ENCODE measurements at places on chromosomes 2 and 18. TPM values are rescaled to one million over a fixed set of nuclear protein-coding genes. Genes with fewer than 3 reads are reported as not detected.

The MC4R gene
- not detected for total RNA-seq

DNA sequence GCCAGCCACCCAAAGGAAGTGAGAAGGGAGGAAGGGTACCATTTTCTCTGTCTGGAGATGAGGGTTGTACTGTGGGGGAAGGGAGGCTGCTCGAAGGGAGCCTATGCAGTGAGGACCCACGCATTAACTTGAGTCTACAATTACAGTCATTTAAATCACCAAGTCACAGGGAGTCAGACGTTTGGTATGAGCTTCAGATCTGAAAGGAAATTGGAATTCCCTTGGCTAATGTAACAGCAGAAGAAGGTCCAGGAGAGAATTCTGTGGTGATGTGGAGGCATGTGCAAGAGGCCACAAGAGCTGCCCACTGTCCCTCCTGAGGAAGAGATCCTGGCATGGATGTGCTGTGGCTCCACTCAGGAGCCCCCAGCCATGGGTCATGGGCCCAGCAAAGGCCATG lies 22.5 kb downstream of the DAPL1 start:
- DNase-seq = no peak

The ALPP gene
- total RNA-seq = not detected

The COL3A1 gene
- 8,171 TPM for total RNA-seq

The SPDYA gene
- total RNA-seq = 1.2 TPM

- DNase-seq = no peak
Measured at GRCh38 chr18:58102018-58102417, 58.0 kb downstream of the NEDD4L start.

The TXNDC2 gene
- total RNA-seq = 0.11 TPM

- no peak for DNase-seq
Measured at GRCh38 chr2:136932700-136933099, 167.4 kb downstream of the THSD7B start.

DNA sequence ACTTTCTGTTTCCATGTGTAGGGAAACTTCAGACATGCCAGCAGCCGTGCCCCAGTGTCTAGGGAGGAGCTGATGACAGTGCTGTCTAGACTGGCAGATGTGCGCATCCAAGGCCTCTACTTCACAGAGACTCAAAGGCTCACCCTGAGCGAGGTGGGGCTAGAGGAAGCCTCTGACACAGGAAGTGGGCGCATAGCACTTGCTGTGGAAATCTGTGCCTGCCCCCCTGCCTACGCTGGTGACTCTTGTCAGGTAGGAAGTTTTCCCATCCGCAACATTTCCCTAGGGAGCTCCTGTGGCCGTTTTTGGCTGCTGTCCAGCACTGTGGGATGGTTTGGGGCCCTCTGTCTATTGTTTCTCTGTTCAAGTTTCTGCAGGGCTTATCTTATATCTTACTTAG lies 143.1 kb upstream of the TTC39C start:
- no peak for DNase-seq

The FOXI3 gene
- not detected for total RNA-seq

DNA sequence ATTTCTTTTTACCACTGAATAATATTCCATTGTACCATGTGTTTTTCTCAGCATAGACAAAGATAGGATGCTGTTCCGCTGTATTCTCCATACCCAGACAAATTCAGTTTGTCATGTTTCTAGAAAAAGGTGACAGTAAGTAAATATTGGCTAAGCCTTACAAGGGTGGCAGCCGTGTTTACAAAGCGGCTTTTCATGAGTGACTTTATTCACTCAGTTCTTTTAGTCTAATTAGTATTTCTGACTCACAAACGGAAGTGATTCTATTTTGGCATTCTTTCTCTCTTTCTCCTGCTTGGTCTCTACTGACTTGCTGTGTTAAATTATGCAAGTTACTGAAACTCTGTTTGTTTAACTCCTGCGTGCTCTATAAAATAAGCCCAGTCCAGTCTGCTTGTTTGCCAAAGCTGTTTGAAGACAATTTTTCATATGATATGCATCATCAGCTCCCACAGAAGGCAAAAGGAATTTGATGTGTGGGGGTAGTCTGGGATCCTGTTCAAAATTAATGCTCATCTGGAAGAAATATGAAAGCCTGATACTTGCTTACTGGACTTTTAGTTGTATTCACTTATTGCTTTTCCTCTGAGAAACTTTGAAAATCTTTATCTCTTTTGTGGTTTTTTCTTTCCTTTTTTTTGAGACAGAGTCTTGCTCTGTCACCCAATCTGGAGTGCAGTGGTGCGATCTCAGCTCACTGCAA lies 2.3 kb upstream of the PLEKHH2 start:
- DNase-seq = no peak

The TRIM54 gene
- total RNA-seq = not detected

GRCh38 chr2:168456521-168457189 lies 583 bp downstream of the CERS6 start:
- no peak for DNase-seq

DNA sequence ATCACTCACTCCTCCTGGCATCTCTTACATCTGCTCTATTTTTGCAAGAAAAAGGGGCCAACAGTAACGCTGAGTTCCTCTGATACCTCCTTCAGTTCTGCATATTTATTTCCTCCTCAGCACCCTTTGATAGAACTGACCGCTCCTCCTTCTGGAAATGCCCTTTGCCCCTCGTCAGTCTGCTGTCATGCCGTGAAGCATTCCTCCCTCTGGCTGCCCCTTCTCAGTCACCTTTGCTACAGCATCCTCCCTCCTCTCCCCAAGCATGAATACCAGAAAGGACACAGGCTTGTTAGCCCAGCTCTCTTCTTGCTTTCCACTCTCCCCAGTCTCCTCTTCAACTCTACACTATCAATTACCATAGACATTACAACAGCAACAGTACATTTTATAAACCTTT lies 135.4 kb downstream of the NBAS start:
- no peak for DNase-seq

- DNase-seq = no peak
Measured at GRCh38 chr2:75042823-75043222, 84.4 kb downstream of the POLE4 start.

DNA sequence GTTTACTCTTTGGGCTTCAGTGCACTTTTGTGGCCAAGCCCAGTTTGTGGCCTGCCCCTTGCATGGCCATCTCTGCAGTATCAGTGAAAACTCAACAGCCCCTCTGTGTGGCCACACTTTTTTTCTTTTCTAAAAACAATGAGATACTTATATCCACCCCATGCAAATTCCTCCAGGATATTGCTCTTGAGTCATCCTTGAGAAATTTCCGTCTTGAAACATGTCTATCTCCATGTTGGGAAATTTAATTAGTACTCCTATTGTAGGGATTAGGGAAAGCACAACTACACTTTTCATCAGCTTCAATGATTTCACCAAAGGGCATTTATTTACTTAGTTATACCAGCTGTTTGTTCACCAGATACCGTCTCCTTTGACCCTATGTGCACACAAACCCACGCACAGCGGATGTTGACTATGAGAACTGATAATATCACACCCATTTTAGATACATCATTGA lies 993.1 kb downstream of the TSN start:
- no peak for DNase-seq

The LDLRAD4 gene
- 20.4 TPM for total RNA-seq

GRCh38 chr2:188345426-188345825 lies 53.8 kb downstream of the GULP1 start:
- no peak for DNase-seq
